Stimulated activated CD4-positive, alpha-beta T cell treated with anti-CD3 and anti-CD28 coated beads, Interleukin-1b, Interleukin-23, amount 100 ng/mL, for 1 hour (primary cell): ENCODE measurements at places on chromosomes 4 and X.

- no peak for DNase-seq
These were observed 67.1 kb upstream of the GUCY1A1 start for GRCh38 chr4:155599596-155599995.

GRCh38 chr4:161148051-161148450, 1015.7 kb downstream of the FSTL5 start:
- DNase-seq, result no peak

DNA sequence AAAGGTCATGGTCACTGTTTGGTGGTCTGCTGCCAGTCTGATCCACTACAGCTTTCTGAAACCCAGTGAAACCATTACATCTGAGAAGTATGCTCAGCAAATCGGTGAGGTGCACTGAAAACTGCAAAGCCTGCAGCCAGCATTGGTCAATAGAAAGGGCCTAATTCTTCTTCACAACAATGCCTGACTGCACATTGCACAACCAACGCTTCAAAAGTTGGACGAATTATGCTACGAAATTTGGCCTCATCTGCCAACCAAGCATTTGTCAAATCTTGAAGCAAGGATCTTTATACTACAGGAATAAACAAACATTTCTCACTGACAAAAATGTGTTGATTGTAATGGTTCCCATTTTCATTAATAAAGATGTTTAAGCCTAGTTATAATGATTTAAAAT, 90.4 kb downstream of the EIF4E start:
- DNase-seq, result no peak

DNA sequence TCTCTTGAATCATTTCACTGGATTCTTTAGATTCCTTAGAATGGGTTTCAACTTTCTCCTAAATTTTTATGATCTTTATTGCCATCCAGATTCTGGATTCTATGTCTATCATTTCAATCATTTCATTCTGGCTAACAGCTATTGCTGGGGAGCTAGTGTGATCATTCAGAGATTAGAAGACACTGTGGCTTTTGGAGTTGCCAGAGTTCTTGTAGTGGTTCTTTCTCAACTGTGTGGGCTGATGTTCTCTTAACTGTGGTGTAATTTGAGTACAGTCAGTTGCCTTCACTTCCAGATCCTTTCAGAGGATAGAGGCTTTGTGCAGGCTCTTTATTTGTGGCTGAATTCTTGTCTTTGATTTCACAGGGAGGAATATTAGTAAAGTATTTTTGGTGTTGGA, 12.1 kb upstream of the CSN2 start:
- no peak for DNase-seq

DNA sequence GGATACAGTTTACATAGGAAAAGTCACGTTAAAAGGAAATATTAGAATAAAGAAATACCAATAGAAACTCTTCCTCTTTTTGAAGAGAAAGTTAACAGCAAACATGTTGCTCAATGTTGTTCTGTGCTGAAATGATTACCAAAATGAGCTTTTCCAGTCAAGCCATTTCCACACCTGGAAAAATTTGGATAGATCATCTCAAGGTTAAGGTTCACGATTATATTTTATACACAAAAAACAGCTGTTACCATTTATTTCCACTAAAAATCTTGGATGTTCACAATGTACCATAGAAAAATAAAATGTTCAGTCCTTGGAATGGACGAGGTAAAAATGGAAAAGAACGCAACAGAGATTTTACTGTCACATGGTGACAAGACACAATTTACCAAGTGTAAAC, 218.7 kb downstream of the SCFD2 start:
- no peak for DNase-seq

- DNase-seq, result no peak
These were observed 155.8 kb downstream of the ANTXR2 start for GRCh38 chr4:79917246-79917645.

DNA sequence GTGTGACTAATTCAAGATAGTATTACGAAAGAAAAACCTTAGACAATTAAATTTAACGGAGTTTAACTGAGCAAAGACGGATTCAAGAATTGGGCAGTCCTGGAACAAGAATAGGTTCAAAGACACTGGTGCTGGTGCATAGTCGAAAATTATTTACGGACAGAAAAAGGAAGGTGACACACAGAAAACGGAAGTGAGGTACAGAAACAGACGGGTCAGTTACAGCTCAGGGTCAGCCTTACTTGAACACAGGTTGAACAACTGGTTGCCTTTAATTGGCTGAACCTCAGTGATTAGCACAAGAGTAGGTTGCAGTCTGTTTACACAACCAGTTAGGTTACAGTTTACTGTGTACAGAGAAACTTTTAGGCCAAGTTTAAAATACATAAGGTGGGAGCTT, 31.5 kb downstream of the KLHL8 start:
- no peak for DNase-seq

- DNase-seq, result no peak
These were observed 271.8 kb upstream of the GK2 start for GRCh38 chr4:79679859-79680258.

GRCh38 chrX:10444204-10444603, 176.2 kb downstream of the MID1 start:
- no peak for DNase-seq

DNA sequence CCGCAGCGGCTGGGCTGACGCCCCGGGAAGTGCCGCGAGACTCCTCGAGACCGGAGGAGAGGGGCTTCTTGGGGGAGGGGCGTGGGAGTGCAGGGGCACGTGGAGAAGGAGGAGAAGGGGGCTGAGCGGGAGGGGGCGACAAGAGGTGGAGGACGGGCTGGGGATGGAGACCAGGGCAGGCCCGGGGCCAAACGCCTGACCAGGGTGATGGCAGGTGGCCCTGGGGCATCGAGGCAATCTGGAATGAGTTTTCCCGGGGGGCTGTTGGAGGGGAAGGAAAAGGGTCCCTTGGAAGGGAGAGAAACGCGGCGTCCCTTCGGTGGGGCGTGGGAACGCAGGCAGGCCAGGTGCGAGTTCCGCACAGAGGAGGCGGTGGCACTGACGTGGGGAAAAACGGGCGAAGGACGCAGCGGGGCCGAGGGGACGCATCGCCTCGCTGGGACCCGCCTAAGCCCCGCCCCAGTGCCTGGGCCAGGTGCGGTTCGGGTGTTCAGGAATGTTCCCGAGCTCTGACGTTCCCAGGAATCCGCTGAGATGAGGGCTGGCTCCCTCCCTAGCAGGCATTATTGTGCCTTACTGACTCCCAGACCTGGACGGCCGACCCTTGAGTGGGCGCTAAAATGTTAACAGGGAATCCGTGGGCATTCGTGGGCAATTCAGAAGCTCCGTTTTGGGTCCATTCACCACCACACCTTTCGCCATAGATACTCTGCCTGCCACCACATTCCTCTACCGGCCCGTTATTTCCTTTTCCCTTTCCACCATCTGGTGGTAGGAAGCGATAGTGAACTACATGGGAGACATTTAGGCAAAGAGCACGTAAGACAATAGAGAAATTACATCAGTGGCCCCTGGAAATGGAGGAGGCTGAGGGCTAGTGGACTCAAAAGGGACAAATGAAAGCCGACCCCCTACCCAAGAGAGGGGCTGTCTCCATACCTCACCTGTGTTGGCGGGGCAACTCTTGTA, 795 bp upstream of the SH3KBP1 start:
- no peak for DNase-seq

- DNase-seq, result no peak
These were observed at the start of gene AKAP14 for GRCh38 chrX:119895843-119896326. AKAP14 (plus strand) TSS chrX:119895893; CDS start chrX:119903224, 7,331 bp downstream.

GRCh38 chrX:148457279-148457678, 43.1 kb upstream of the AFF2 start:
- no peak for DNase-seq

- DNase-seq, result no peak
These were observed 47.6 kb downstream of the METTL14 start for GRCh38 chr4:118732591-118733330.

GRCh38 chr4:76836860-76837562, 60.9 kb downstream of the SOWAHB start:
- no peak for DNase-seq

GRCh38 chr4:833156-833555, 7.2 kb upstream of the CPLX1 start:
- no peak for DNase-seq

DNA sequence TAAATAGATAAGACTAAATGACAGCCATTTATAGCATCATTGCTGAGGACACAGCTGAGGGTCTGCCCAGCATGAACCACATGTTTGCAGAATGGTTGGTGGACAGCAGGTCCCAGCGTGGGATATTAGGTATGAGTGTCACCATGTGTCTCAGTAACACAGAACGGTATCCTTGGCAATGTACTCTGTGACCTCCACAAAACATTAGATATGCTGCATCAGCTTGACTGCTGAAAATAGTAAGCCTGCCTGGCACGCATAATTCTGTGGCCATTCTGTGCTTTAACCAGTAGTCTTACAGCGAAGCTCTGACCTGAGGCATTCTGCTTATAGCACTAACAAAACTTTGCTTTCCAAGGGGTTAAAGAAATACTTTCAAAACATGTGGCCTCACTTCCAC, 32.0 kb downstream of the LIMCH1 start:
- DNase-seq, result no peak

- DNase-seq, result no peak
These were observed 33.0 kb downstream of the GALNTL6 start for GRCh38 chr4:171846232-171846631.

GRCh38 chrX:11532291-11533078, 133.2 kb downstream of the ARHGAP6 start:
- DNase-seq, result no peak

DNA sequence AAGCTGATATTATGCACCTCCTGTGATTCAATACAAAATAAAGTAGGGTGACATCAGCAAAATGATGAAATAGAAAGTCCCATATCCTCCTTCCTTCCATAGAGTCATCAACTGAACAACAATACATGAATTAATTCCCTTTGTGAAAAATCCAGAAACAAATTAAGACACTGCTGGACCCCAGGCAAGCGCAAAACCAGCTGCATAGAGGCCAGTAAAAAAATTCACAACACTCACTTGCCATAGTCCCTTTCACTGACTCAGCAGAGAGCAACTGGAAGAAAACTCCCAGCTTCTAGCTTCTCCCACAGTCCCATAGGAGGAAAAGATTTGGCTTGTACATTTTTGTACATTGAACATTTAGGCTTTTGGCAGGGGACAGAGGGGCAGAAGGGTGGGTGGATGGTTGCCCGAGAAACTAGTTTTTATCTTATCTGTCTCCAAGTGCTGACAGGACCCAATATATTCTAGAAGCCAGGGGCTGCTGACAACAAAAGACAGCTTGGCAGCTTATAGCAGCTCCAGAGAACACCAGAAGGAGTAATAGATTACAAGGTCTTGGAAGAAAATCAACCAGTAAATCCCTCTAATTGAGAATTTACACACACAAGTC, 124.6 kb downstream of the NDST3 start:
- no peak for DNase-seq

DNA sequence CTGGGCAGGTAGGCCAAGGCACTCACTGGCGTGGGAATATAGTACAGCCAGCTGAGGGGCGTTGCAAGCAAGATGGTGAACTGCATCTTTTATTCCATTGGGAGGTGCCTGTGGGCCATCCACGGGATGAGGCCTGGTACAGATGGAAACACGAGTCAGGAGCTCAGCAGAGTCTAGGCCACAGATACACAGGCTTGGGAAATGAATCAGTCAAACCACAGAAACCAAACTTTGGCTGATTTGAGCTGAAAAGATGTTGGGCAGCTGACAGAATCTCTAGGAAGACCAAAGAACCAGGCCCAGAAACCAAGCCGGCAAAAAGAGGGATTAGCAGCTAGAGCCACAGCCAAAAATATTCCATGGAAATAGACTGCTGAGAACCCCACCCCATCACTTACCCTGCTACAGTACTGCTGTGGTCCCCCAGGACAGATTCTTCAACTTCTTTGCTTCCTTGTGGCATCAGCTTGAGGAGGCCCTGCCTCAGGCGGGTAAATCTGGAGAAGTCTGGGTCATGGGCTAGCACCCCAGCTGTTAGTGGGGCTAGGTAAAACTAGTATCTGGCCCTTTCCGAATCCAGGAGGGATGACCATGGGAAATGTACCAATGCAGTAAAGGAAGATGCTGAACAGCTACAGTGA, 75.4 kb downstream of the TMEM131L start:
- no peak for DNase-seq

GRCh38 chrX:46703980-46704379, 54.9 kb downstream of the SLC9A7 start:
- no peak for DNase-seq
